MM.1S (cell line): ENCODE measurements at places on chromosomes 11 and 22.
A peak's percentile ranks its signal among the peaks of the same experiment; 100 is the strongest.

DNA sequence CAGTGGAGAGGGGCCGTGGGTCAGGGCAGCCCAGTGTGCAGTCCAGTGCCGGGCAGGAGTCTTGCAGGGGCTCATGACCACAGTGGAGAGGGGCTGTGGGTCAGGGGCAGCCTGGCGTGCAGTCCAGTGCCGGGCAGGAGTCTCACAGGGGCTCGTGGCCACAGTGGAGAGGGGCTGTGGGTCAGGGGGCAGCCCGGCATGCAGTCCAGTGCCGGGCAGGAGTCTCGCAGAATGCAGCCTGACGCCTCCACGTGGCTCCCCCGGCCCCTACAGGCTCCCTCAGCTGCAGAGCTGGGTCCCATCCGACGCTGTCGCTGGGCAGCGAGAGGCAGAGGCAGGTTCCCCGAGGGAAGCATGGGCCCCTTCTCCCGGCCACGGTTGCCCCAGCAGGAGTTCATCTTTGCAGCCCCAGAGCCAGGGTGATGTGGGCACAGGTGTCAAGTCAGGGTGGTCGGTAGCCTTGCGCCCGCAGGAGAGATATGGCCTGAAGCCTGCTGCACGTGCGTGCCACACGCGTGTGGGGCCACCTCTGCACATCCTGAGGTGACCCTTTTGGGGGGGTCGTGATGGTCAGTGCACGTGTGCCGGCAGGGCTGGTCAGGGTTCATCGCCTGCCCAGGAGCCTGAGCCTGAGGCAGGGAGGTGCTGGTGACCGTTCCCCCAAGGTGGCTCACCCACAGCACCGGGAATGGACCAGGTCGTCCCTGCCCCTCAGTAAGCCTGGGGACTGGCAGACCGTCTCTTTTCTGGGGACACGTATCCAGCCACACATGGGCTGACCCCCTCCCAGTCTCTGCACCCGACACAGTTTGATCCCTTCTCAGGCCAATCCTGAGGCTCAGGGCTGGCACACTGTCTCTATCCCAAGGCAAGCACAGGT is 2.9 kb downstream of the IFITM5 start:
- DNase-seq: no peak

GRCh38 chr11:71112990-71113389 is 139.4 kb downstream of the SHANK2 start:
- no peak for DNase-seq

DNA sequence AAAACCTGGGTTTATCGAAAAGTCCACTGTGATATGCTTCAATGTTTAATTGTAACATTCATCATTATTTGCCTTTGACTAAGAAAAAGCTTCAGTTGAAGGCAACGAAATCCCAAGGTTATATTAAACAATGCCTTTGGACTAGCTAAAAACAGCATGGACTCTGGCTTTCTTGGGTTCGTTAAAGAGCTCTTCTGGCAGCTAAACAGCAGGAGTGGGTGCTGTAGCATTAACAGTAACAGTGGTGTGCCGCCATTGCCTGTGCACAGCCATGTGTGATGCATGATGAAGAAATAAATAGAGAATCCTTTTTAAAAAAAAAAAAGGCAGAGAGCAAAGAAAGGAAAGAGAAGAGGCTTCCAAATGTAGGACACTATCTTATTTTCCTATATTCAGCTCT is 406.6 kb upstream of the FAT3 start:
- no peak for DNase-seq

DNA sequence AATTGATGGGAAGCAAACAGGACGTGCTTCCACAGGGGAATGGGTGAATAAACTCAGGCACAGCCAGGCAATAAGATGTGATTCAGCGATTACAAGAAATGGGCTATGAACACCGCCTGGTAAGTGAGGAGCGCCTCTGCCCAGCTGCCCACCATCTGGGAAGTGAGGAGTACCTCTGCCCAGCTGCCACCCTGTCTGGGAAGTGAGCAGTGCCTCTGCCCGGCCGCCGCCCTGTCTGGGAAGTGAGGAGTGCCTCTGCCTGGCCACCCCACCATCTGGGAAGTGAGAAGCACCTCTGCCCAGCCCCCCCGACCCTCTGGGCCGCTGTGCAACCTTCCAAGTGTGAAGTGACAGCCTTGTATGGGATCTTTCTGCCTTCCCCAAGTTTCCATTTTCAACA is 73.2 kb upstream of the PRR5 start:
- DNase-seq: no peak

DNA sequence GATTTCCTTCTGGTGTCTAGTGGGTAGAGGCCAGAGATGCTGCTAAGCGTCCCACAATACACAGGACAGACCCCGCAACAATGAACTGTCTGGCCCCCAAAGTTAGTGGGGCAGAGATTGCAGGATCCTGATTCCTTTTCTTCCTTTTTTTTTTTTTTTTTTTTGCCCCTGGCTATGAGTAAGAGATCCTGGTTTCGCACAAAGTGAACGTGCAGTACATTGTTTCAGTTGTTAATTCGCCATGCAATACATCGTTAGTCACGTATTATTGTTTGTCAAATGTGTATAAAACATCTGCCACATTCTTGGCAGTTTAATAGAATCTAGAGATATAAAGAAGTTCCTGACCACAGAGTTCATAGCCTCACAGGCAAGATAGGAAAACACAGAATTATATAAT is 20.2 kb downstream of the ST3GAL4 start:
- no peak for DNase-seq

DNA sequence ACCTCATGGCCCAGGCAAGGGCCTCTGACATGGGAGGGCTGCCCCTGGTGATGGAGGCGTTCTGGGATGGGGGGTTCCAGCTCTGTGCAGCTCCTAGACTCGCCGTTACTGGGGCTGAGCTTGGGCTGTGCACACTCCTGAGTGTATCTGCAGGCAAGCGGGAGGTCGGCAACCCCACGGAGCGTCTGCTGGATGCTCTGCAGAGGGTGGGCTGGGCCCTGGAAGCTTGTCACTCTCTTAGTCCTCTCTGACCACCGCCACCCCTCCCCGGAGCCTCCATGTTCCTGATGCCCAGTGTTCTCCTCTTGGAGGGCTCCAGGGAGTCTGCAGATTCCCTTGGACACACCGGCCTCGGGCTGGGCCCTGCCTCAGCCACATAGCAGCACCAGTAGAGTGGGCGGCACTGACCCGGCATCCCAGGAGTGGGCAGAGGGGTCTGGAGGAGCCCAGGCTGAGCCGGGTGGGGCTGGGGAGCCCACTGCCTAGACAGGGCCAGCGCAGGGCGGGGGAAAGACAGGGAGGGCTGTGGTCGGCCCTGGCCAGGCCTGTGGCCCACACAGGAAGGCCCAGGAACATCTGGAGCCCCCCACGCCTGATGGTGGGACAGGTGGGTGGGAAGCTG is 20.6 kb upstream of the MUC5B start:
- no peak for DNase-seq

- DNase-seq: no peak
Observed at GRCh38 chr22:41821471-41822316, 11.2 kb upstream of the SREBF2 start.

DNA sequence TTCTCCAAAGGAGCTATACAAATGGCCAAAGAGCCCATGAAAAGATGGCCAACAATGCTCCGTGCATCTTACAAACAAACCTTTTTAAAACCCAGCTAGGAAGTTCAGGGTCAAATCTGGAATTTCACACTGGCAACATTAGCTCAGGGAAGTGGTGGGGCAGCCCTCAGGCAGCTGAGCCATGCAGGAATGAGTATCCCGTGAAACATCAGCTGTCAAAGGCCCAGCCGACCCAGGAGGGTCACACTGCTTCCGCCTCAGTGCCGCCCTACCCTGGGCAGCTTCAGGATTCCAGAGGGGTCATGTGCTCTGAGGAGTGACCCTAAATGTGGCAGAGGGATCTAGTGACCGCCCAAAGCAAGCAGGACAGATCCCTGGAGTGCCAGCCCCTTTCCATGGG is 73.4 kb downstream of the LINC01488 start:
- DNase-seq: no peak

- no peak for DNase-seq
Observed at GRCh38 chr22:50014053-50014501, 1.5 kb upstream of the IL17REL start.

DNA sequence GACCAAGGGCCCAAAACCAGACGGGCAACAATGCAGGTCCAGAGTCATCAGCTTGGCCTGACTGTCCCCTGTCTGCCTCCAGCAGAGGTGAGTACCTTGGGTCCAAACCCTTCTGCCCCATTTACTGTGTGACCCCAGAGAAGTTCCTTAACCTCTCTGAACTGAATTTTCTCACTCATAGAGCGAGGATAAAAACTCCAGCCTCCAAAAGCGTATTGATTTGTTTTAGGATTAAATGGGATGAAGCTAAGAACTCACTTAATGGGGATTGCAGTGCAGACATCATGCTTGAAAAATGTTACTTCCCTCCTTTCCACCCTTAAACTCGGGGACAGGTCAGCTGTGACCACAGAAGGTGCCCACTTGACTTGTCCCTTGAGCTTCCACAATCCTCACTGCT is 22.6 kb downstream of the IGLL1 start:
- DNase-seq: no peak

GRCh38 chr11:23897453-23898286 is 599.2 kb upstream of the LUZP2 start:
- DNase-seq: no peak

DNA sequence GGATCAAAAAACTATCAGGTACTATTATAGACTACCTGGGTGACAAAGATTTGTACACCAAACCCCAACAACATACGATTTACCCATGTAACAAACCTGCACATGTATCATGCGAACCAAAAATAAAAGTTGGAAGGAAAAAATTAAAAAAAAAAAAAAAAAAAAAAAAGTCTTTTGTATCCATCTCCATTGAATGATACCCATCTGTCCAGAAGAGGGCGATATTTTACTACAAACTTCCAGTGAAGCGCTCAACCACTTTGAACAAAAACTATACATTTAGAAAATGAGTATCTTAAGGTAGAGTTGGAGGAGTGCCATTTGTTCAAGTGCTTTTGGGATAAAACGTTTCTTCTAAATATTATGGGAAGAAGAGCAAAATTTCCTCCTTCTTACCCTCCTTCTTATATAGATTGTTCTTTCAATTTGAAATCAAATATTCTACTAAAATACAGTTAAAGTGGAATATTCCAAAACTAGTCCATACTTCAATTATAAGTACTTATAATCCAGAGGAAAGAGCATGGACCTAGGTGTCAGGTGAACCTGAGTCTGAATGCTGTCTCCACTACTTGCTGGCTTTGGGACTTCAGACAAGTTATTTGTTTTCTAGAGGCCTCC is 23.3 kb downstream of the ARL14EP start:
- peak; percentile 72 for DNase-seq

DNA sequence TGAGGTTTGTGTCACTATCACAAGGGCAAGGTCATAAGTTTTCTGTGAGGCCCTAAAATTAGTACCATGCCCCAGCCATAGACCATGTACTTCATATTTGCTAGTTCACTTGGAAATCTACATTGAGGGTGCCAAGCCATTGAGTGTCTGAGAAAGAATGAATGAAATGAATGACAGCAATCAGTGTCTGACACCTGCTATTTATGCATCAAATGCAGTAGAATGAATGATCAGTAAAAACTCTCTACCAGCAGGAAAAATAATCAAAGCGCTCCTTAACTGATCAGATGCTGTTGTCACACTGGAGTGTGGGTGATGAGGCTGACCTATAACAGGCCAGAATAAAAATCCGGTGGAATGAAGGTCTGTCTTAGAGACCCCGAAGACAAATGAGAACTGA is 467.9 kb upstream of the B3GAT1 start:
- no peak for DNase-seq

DNA sequence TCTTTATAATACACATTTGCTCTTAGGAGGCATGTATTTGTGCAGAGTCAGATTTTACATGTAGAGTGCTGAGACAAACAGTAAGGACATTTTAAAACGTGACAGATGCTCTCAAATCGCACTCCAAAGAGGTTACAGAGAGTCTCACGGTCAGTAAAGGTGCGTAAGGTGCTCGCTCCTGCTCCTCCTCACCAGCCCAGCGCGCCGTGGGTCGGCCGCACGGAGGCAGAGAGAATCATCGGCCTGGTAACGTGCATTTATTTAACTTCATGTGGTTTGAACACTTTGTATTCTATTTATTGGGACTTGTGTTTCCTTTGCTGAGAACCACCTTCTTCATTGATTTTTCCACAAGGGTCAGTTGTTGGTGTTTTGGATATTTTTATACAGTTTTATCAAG is 900.1 kb downstream of the BRD1 start:
- DNase-seq: no peak

DNA sequence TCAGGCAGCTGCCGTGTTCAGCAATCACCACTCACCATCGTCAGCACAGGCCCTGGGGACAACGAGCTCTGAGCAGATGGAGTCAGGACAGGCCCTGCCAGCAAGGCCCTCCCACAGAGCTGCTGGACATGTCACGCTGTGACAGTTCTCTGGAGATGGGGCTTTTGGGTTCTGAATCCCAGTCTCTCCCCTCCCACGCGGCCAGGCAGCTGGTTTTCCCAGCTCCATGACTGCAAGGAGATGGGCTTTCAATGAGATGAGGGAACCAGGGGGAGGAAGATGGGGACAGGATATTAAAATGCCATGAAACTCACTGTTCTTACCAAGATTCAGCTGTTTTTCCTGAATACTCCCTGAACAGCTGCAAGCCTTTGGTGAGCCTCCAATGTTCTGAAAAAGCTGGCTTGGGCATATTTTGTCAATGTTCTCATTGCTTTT is 305.9 kb downstream of the BRD1 start:
- DNase-seq: no peak

GRCh38 chr11:67534070-67534679 is 10.9 kb upstream of the CABP2 start:
- DNase-seq: no peak

GRCh38 chr11:44940404-44940803 is 10.3 kb downstream of the TP53I11 start:
- no peak for DNase-seq

GRCh38 chr11:121067453-121067852 is 33.6 kb upstream of the TECTA start:
- no peak for DNase-seq

DNA sequence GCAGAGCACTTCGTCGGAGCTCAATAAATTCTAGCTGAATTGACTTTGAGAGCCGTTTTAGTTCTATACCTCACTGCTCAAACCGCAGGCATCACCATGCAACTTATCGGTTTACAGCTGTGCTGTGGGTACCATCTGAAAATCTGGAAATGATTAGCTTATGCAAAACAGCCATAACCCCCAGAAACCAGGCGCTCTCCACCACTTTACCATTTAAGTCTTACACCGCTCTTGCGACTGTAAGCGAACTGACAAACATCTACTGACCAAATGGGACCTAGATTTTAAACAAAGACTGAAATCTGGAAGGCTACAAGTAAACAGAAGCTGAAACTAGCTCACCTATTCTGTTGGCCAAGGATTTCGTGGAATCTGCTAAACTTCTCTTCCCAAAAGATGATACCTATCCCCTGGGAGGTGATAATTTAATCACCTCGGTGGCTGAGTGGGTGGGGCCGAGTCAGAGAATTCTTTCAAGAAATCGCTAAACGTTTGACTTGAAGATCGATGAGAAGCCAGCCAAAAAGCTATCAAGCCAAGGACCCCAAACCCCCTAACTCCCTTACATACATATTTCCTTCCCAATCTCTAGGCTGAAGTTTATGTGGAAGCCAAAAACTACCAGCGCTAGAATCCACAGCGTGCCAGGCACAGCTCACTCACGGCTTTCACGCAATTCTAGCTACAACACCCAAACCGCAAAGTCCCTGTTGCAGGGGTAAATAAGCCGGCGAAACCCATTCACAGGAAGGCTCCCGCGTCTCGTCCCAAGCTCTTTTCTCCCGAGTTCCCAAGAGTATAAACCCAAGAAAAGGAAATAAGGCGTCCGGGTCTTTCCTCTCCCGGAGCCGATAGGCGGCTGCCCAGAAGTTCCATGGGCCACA is 644 bp downstream of the SPTY2D1 start:
- DNase-seq: peak; percentile 77

- no peak for DNase-seq
Observed at GRCh38 chr22:36339171-36340065, 48.3 kb downstream of the MYH9 start.
